ENCODE measurements at places on chromosomes 4 and X.

GRCh38 chr4:23171976-23172375, 479.2 kb downstream of the GBA3 start:
- no peak for DNase-seq

DNA sequence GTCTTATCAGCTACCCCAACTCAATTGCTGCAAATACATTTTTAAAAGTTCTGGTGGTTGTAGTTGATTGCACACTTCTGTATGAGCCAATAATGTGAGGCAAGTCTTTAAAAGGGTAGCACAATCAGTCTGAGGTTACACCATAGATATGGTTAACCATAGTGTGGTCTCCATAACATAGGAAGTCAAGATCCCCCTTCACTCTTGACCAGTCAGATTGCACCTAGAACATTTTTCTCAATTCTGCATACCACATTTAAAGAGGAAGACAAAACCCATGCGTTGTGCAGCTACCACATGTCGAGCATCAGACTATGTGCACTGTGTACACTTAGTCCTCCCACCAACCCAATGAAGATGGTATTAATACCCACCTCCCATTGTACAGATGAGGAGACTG, 26.5 kb upstream of the CYBB start:
- no peak for DNase-seq

- no peak for DNase-seq
Measured at GRCh38 chrX:31435592-31435991, 363.8 kb upstream of the FTHL17 start.

DNA sequence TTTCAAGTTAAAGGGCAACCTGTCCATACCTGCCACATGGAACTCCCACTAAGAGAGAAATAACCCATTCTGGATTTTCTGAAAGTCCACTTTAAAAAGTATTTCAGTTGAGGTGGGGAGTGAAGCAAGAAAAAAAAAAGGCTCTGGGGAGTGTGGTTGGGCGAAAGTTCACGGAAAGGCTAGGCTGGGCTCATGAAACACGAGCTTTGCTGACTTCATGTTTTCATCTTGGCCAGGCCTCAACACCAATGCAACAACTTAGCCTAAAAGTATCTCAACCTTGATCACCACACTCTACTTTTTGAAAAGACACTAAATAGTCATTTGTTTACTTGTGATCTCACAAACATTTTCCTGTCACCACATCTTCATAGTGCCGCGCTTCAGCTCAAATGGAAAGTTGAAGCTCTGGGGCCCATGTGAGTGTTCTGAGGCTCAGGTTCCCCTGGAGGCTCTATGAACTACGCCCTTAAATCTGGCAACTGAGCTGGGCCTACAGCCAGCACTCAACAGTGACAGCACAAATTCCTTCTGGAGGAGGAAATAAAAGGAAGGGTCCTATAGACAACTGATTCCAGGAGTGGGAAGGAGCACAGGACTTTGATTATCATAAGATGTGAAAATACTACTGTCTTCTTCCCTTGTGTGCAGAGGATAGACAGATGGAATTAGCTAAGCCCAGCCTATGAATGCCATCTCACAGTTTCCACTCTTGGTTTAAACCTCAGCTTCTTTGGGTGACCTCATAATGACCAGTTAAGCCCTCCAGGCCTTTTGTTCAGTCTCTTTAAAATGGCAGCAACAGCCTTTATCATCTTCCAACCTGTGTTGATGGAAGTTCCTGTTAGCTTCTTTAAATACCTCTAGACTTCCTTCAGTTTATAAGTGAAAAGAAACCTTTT, 5.1 kb downstream of the CD40LG start:
- DNase-seq: no peak

DNA sequence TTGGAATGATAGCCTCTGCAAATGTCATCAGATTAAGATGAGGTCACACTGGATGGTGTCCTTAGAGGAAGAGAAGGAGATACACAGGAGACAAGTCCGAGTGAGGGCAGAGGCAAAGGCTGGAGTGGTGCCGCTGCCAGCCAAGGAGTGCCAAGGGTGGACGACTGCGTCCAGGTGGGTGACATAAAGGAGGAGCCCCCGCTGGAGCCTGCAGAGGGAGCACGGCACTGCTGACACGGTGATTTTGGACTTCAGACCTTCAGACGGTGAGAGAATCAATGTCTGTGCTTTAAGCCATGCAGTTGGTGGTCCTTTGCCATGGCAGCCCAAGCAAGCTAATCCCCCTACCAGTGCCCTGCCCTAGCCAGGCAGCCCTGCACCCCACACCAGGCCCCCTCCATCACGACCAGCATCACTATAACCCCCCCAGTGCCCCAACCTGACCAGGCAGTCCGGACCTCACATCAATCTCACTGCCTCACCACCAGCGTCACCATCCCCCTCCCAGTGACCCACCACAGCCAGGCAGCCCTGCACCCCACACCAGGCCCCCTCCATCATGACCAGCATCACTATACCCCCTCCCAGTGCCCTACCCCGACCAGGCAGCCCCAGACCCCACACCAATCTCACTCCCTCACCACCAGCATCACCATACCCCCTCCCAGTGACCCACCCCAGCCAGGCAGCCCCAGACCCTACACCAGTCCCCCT, 130.0 kb downstream of the HMX1 start:
- no peak for DNase-seq

GRCh38 chrX:36214924-36215323, 295.4 kb downstream of the CFAP47 start:
- DNase-seq: no peak

GRCh38 chrX:128891554-128891953, 631.7 kb downstream of the SMARCA1 start:
- no peak for DNase-seq

GRCh38 chrX:1534301-1535168, 2.5 kb downstream of the P2RY8 start:
- DNase-seq: no peak

- no peak for DNase-seq
Measured at GRCh38 chr4:56160636-56161035, 211.9 kb downstream of the CEP135 start.

DNA sequence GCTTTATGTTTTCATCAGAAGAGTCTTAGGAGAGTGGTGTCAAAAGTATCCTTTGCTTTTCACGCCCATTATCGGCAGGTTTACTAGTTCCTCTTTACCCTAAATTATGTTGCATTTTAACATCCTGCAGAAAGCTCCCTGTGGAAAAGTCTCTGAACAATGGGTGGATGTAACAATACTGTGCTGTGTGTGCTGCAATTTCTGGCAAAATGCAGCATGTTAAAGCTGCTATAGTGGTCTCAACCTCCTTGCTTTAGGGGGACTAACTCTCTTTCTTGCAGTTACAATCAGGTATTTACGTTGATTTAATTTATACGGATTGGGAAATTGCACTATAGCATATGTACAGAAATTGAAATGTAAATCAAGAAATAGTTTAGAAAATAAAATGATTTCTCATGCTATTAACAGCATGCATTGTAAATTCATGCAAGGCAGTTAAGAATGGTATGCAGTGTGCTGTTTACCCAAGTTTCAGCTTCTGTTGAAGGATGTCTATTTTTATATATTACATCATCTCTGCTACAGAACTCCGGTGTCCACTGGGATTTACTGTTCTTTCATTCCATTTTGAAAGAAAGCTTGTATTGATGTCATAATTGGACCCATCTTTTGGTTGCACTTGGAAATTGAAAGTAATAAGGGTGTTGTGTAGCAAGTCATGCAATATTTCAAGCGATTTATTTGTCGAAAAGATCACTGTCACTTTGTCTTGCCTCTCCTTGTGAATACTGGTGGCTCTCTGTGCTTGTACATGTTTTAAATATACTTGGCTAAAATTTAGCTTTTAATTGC, 145.7 kb downstream of the RAPGEF2 start:
- DNase-seq: peak; percentile 68
